Tibial nerve (tissue), 4 donors: ENCODE measurements at places on chromosomes 16 and 17. TPM values are rescaled to one million over a fixed set of nuclear protein-coding genes. Genes with fewer than 3 reads are reported as not detected.

NR1D1 gene
- total RNA-seq, result 18.6 TPM

TP53TG3 gene
- not detected for total RNA-seq

NT5M gene
- 4.8 TPM for total RNA-seq

PRR14 gene
- total RNA-seq, result 40.2 TPM

WDR90 gene
- 43.7 TPM for total RNA-seq

FNDC8 gene
- total RNA-seq, result not detected

MSI2 gene
- 14.9 TPM for total RNA-seq

NPW gene
- total RNA-seq, result 3.0 TPM

MPP3 gene
- 31.5 TPM for total RNA-seq

NME4 gene
- total RNA-seq, result 54.1 TPM

CDRT4 gene
- 11.6 TPM for total RNA-seq

KRTAP4-9 gene
- not detected for total RNA-seq

FOXC2 gene
- 18.2 TPM for total RNA-seq

FOXF1 gene
- 0.21 TPM for total RNA-seq

AOC3 gene
- total RNA-seq, result 74.1 TPM

TRIM72 gene
- 0.21 TPM for total RNA-seq

TVP23B gene
- 16.7 TPM for total RNA-seq

HASPIN gene
- 0.21 TPM for total RNA-seq

C17orf107 gene
- 1.3 TPM for total RNA-seq

MPP2 gene
- 4.2 TPM for total RNA-seq

MYL4 gene
- total RNA-seq, result not detected

ASPA gene
- 7.8 TPM for total RNA-seq

C16orf87 gene
- 5.9 TPM for total RNA-seq

TPSD1 gene
- 14.0 TPM for total RNA-seq

CFAP97D1 gene
- total RNA-seq, result not detected

SMIM5 gene
- 41.1 TPM for total RNA-seq

KREMEN2 gene
- not detected for total RNA-seq

VMO1 gene
- total RNA-seq, result 1.9 TPM
